ENCODE measurements at places on chromosomes 6 and 20.

GRCh38 chr6:44667668-44668390 is 280.3 kb downstream of the CDC5L start:
- peak; percentile 46 for DNase-seq

DNA sequence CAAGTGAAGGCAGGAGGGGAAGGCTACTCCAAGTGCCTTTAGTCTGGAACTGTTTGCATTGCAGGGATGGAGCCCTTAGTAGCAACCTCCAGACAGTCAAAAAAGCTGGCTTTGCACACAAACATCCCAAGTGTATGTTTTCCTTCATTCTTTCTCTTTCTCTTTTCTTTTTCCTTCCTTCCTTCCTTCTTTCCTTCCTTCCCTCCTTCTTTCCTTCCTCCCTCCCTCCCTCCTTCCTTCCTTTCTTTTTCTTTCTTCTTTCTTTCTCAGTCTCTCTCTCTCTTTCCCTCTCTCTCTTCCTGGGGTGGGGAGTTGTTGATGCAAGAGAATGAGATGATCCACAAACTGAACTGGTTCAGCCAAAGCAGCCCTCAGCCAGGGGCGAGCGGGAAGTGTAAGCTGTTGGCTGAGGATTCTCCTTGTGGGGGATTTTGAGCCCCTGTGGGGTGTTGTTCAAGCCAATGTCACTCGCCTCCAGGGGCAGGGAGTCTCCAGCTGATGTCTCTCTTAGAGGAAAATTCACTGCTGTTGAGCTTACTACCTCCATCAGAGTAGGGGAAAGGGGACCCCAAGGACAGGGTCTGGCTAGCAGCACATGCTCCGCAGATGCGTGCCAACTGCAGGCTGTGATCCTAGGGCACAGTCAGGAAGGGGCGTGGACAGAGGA is 11.7 kb downstream of the RSPO4 start:
- no peak for DNase-seq

DNA sequence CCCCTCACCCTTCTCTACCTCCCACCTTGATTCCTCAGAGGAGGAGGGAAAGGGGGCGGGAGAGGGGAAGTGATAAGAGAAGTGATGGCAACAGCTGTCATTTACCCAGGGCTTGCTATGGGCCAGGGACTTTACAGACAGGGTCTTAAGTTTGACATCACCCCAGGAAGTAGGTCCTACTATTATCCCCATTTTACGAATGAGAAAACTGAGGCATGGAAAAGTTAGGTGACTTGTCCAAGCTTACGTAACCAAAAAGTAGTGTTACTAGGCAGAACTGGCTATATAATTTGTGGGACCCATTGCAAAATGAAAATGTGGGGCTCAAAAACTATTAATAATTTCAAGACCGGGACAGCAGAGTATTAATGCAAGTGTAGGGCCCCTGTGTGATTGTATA is 10.5 kb upstream of the FANCE start:
- no peak for DNase-seq

DNA sequence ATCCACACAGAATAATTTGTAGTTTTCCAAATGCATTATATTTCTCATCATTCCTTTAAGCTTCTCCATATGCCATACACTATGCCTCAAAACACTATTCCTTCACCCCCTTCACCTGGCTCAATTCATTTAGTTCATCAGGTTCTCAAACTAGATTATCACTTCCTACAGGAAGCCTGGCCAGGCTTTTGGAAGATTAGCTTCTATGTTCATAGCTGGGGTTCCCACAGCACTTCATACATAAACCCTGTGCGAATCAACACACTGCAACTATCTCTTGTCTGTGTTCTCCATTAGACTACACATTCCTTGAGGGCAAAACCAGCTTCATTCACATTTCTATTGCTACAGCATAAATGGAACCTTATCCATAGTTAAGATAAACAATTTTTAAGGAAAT is 40.5 kb upstream of the PLN start:
- DNase-seq, result no peak

GRCh38 chr6:118645395-118645794 is 6.0 kb downstream of the CEP85L start:
- DNase-seq, result no peak

DNA sequence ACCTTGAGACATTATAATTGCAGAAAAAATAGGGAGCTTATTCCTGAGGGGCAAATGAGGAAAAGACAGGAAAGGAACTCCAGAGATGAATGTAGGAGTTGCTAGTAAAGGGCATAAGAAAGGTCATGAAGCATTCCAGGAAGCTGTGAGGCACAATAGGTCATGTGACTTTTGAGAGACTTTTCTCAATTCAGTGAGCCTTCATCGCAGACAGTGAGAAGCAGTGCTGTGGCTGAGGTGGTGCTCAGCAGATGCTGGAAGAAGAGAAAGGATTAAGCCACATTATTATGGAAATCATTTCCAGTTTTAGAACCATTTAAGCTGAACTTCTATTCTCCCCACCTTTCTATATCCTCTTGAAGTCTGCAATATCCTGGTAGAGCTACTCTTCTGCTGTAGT is 4.1 kb downstream of the SPTLC3 start:
- no peak for DNase-seq

DNA sequence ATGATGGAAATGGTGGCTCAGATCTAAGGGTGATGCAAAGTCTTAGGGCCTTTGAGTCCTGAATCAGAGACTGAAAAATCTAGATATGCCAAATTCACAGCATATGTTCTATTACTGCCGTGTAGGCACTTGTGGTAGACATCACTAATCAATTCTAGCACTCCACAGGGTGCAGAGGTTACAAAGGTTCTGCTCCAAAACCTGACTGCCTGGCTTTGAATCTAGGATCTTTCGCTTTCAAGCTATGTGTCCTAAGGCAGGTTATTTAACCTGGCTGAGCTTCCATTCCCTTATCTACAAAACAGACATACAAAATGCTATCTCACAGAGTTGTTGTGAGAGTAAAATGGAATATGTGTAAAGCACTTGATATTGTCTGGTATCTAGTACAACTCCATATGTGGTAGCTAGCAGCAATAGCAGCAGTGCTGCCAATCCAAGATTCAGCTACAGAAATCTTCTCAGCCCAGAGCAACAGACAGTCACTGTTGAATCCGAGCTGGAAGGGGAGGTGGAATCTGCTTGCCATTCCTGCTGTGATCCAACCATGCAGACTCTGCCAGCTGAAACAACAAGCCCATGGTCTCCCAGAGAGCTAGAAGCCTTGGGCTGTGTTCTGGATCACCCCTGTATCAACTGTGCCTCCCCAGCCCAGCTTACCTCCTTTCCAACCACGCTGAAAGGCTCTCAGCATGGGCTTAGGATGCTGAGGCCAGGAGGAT is 206.9 kb downstream of the TFAP2C start:
- DNase-seq, result peak; percentile 6

- DNase-seq, result no peak
Observed at GRCh38 chr6:156395276-156395675, 381.9 kb upstream of the ARID1B start.
